ENCODE measurements at places on chromosomes 7 and 10. TPM values are rescaled to one million over a fixed set of nuclear protein-coding genes. Genes with fewer than 3 reads are reported as not detected.

Gene MKI67
- 17.8 TPM for total RNA-seq

Gene RTKN2
- 12.2 TPM for total RNA-seq

Gene C10orf105
- 0.26 TPM for total RNA-seq

Gene NEUROG3
- not detected for total RNA-seq

Gene LLCFC1
- not detected for total RNA-seq
